ENCODE measurements at places on chromosomes 6 and 20.
A peak's percentile ranks its signal among the peaks of the same experiment; 100 is the strongest.

DNA sequence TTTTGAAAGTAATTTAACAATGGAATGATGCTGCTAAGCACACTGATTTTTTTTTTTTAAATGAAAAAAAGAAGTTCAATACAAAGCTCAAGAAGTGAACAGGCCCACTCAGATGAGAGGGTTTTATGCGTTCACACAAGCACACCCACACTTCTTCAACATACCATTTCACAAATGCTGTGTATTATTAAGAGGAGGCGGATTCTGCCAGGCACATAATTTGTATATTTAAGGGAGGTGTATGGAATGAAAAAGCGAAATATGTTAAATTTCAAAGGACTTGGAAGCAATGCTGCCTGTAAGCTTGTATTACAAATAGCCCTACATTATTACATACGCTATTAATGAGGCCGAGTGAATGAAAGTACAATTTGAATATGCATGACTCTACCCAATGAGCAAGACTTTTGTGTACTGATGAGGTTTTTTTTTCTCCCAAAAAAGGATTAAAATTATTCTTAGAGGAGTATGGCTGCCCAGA, 123.9 kb downstream of the INSM1 start:
- no peak for DNase-seq

GRCh38 chr6:105867277-105867676, 218.9 kb upstream of the PRDM1 start:
- DNase-seq, result no peak

- DNase-seq, result no peak
These were observed 26.9 kb upstream of the VEGFA start for GRCh38 chr6:43742931-43743632.

DNA sequence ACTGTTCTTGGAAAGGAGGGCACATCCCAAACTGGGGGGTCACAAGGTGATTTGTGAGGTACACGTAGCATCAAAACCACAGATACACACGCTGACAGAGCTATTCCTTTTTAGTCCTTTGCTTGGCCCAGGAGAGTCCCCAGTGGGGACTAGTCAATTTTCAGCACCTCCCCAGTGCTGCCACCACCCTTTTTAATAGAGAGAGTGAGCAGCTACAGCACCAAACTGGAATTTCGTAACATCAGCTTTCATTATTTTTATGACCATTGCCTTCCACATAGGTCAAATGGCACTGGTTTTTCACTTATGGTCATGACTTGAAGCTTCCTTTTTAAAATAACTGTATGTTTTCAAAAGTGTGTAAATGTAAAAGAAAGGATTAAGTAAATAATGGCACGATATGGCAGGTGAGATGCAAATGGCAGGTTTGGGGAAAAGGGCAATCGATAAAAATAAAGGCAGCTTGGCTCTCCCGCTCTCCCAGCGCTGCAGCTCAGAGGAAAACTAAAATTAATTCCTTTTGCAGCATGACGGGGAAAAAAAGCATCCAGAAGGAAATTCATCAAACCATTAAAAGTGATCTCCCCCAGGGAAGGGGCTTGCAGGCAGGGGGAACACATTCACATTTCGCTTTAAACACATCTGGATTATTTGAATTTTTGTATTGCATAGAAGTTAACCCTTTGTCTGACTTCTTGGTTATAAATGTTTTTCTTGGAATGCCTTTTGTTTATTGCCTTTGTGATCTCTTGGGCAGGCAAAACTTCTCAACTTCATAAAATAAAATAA, 95.2 kb downstream of the ANKRD60 start:
- DNase-seq, result no peak

DNA sequence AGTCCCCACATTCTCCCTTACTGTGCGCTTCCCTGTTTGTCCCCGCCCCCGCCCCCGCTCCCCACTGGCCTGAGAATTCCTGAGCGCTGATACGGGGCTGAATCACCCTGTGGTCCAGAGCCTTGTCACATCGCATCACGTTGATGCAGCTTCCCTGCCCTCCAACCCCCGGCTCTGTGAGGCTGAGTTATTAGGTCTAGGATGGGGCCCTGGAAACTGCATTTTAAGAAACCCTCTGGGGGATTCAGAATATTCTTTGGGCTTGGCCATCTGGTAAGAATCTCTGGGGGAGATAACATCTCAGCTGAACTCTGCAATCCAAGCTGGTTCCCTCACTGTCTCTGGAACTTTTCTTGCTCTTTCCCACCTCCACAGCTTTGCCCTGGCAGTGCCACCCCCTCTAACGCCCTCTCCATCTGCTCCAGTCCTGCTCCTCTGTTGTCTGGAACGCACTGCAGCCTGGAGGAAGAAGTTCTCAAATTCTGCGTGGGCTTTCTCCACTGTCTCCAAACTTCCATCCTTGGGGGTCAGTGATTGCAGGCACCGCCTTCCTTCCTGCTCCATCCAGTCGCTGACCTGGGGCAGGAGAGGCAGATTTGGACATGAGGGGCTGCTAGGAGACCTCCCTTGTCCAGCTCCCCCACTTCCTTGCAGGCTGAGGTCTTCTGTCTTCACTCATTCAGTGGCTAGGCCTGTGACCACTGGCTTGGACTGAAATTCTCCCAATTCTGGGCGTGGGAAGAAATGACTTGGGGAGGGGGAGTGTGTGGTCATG, 42.6 kb downstream of the KIAA1755 start:
- peak; percentile 92 for DNase-seq

- DNase-seq, result no peak
These were observed 94.6 kb downstream of the FOXA2 start for GRCh38 chr20:22489626-22490286.

DNA sequence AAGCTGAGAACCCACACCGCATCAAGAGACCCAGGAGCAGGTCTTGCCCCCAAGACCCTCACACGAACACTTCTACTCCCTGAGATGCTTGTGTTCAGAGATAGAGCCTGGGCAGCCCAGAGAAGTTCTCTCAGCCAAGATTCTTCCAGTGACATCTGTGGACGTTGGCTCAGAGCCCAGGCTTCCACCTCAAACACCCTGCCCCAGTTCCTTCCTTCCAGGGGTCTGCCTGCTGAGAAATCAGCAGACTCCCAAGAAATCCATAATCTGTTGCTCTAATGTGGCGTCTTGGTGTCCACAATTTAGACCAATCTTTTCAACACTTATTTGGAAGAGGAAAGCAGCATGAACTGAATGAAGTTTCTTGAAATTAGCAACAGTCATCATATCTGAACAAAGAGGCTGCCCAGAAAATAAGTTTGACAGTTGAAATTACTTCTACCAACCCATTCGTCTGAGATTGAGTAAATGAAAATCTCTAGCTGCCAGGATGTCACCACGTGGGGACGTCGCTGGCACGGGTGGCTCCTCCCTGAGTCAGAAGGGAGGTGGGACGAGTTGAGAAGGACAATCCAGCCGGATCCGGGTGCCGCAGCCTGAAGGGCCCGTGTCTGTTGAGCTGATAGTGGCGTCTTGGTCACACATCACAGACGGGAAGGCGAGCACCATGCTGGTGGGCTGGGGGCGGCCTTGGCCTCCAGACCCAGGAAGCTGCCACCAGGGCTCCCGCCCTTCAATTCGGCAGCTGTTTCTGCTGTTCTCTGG, 400.9 kb downstream of the TAF4 start:
- DNase-seq, result no peak

DNA sequence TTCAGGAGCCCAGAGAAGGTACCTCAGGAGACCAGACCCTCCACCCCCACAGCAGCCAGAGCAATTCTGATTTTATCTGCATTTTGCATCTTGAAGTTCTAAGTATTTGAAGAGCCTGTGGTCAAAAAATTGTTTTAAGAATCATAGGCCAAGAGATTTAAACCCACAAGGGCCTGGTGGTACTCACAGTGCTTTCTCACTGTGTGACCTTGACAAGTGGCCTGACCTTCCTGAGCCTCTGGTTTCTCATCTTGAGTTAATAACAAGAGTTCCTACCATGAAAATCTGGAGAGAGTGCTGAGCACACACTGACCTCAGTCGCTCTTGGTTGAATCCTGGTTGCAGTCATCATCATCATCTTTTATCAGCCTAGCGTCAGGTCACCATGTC, 45.4 kb upstream of the ID1 start:
- DNase-seq, result no peak

DNA sequence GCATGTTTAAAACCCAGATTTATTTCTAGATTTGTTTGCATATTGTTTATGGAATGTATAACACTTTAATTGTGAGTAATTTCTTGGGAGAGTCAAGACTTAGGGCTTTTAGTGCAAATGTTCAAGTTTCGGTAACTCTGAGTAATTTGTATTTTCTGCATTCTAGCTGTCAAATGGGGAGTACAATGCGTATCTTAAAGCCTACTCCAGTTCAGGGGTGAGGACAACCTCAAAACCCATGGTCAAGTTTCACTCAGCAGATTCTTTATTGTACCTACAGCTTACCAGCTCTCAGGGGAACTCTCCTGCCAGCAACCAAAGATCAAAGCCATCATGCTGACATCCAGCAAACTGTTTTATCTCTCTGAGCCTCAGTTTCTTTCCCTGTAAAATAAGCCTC, 458.6 kb upstream of the JARID2 start:
- DNase-seq, result no peak

DNA sequence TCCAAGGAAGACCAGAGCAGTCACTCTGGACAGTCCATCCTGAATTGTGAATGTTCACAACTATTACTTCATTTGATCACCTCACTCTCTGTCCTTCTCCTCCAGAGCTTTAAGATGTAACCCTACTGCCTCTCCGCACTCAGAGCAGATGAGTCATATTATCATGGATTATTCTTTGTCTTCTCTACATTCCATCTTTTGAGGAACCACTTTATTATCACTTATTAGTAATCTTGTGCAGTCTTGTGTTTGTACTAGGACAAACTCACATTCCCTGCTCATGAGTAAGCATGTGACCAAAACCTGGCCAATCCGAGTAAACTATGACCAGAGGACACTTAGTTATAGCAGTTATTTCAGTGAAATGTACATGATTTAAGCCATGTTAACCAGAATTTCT, 401.5 kb upstream of the ADGRB3 start:
- no peak for DNase-seq

GRCh38 chr6:34039943-34040342, 105.9 kb downstream of the GRM4 start:
- no peak for DNase-seq

GRCh38 chr6:1131285-1132079, 180.4 kb upstream of the FOXQ1 start:
- DNase-seq, result peak; percentile 77

DNA sequence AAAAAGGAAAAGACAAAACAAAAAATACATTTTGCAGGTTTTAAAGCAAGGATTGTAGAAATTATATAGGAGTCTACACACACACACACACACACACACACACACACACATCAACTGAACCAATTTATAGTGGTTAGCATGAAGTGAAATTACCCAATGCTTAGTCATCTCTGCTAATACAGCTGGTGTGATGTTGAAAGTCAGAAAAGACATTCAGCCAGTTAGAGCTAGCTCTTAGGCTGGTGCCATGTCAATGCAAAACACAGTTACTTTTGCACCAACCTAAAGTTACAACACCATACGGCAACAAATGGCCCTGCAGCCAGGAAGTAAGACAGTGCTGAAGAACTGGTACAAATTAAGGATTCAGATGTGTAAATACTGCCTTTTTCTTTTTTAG, 15.2 kb downstream of the FAM210B start:
- peak; percentile 90 for DNase-seq

GRCh38 chr20:38207621-38208020, 42.6 kb upstream of the TGM2 start:
- no peak for DNase-seq

Measured in AG09319 (cell line).